Stimulated activated naive B cell treated with anti-CD40 and anti-IgM and Interleukin-4, amounts not matched to agents 10 μg/mL and 1 μg/mL and 100 μg/mL, for 72 hours (primary cell): ENCODE measurements at places on chromosomes 11 and 22.

GRCh38 chr11:67389477-67389876 lies 2.3 kb upstream of the RAD9A start:
- no peak for DNase-seq

GRCh38 chr22:33969045-33969444 lies 48.8 kb upstream of the LARGE1 start:
- no peak for DNase-seq

DNA sequence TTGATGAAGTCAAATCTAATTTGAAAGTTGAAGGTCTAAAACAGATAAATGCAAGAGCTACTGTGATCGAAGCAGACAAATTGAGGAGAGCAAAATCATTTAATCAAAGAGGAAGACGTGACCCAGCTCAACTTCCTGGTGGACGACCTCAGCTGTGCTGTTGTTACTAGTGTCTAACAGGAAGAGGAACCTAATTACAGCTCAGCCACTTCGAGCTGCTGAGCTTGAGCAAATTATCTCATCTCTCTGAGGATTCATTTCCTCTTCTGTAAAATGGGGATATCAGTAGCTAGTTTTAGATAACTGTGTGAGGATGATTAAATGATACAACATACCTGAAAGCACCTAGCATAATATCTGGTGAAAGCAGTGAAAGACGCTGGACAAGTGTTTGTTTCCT lies 48.6 kb upstream of the OLFML1 start:
- DNase-seq: peak; percentile 11

- DNase-seq: no peak
Observed at GRCh38 chr11:35641171-35641897, 21.2 kb upstream of the TRIM44 start.

- DNase-seq: no peak
Observed at GRCh38 chr11:63012430-63012829, 3.2 kb downstream of the SLC22A8 start.

GRCh38 chr22:32996702-32997101 lies 61.5 kb downstream of the SYN3 start:
- DNase-seq: no peak
